Neural crest cell (in vitro differentiated cells): ENCODE measurements at places on chromosomes 1 and 21.

DNA sequence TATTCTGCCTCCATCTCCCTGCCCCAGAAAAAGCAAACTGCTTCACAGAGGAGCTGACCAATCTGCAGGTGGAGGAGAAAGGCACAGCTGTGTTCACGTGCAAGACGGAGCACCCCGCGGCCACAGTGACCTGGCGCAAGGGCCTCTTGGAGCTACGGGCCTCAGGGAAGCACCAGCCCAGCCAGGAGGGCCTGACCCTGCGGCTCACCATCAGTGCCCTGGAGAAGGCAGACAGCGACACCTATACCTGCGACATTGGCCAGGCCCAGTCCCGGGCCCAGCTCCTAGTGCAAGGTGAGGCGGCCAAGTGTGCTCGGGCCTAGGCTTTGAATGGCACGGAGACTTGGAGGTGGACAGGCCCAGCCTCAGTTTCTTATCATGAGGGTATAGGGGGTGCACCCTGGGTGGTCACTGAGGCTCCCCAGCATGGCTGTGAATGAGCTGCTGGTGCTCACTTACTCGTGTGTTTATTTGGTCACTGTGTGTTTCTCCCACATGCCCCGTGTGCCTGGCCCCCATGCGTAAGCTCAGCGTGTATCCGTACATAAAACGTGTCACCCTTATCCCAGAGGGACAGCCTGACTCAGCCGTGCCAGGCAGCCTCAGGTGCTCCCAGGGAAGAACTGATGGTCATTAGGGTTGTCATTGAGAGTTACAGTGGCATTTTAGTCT lies 75.8 kb downstream of the OBSCN start:
- DNase-seq = no peak

DNA sequence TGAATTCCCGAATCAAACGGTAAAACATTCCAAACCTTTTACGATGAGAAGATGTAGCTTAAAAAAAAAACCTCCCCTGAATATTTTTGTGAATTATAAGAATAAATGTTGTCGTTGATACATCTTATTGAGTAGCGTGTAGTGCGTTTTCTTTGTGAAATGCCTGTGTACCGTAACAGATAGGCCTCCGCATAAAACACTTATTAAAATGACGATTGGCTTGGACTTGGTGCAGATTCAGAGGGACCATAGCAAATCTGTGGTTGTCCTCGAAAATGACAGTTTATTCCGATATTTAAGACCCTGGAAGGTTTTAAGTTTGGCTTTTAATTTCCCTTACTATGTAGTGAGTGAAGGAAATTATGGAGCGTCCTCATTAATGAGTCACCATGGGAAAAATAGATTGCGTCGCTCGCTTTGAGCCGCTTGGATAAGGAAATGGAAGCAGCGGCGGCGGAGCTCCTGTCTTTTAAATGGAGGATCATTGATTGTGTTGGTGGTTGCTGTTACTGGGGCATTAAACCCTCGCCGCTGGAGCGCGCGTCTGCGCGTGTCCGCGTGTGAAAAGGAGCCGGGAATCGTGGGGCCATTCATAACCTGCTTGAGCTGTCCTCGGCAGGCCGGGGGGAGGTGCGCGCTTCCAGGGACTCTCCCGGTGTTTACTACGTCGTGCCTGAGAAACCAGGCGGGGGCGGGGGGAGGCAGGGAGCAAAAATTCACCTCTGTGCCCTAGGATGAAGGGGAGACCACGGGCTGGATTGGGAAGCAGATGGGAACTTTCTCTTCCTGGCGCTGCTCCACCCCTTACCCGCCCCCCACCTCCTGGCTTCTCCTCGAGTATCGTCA lies 1.6 kb downstream of the SPEN start:
- peak; percentile 78 for DNase-seq

GRCh38 chr1:58418283-58419228 lies 128.0 kb downstream of the OMA1 start:
- DNase-seq = no peak

- no peak for DNase-seq
Observed at GRCh38 chr1:6880951-6881690, 95.9 kb downstream of the CAMTA1 start.

DNA sequence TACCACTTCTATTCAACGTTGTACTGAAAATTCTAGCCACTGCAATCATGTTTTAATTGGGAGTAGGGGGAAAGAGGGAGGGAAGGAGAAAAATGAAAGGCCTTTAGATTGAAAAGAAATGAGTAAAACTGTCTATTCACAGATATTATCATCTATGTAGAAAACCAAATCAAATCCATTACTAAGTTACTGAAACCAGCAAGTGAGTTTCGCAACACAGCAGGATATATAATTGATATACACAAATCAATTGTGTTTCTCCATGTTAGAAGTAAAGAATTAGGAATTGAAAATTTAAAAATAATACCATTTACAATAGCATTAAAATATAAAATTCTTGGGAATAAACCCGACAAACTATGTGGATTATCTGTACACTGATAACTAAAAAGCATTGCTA lies 19.2 kb downstream of the SFT2D2 start:
- DNase-seq = no peak
